ENCODE measurements at places on chromosomes 16 and 17.
A peak's percentile ranks its signal among the peaks of the same experiment; 100 is the strongest.

DNA sequence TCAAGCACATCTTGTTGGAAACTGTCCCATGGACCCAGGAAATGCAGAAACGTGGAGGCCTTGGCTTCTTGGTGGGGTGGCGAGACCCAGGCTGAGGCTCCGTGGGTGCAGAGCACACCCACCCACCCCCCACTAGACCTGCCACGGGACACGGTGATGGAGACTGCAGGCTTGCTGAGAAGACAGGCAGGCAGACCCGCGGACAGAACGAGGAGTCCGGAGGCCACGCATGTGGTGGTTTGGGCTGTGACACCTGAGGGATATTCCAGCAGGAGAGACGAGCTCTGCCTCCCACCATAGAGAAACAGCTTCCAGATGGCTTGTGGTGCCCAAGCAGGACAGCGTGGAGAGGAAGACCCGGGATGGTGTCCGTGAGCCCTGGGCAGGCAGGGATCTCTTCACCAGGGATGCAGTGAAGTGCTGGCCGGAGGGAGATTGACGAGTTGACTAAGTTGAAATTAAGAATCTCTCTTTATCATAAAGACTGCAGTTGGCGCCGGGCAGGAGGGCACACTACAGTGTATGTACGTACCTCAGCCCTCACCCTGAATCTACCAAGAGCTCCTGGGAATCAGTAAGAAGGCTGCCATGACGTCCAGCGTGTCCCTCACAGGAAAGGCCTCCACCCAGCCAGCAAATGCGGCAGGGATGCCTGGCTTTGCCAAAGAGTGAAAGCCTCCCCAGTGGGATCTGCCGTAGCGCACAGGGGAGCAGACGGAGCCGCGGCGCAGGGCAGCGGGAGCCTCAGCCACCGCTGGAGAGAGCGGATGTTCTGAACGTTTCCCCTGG is 8.2 kb downstream of the UBE2I start:
- DNase-seq = no peak

DNA sequence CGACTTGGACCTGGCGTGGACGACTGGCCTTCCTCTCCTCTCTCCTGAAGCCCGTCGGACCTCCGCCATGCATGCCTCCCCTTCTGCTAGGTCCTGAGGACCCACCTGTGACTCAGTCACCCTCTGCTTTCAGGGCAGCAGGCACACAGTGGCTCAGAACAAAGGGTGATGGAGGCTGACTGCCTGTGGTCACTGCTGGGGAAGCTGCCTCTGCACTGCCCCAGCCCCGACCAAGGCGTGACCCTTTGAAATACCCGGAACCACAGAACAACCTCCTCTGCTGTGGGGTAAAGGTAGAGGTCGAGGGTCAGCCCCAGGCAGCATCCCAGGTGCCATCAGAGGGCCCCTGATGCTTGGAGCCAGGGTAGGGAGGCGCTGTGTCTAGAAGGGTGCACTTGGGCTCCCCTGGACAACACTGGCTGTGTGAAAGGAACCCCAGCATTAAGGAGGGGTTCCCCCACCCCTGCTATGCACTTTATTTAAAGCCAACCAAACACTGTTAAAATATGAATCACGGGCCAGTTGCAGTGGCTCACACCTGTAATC is 12.5 kb upstream of the SLC4A1 start:
- DNase-seq = no peak

DNA sequence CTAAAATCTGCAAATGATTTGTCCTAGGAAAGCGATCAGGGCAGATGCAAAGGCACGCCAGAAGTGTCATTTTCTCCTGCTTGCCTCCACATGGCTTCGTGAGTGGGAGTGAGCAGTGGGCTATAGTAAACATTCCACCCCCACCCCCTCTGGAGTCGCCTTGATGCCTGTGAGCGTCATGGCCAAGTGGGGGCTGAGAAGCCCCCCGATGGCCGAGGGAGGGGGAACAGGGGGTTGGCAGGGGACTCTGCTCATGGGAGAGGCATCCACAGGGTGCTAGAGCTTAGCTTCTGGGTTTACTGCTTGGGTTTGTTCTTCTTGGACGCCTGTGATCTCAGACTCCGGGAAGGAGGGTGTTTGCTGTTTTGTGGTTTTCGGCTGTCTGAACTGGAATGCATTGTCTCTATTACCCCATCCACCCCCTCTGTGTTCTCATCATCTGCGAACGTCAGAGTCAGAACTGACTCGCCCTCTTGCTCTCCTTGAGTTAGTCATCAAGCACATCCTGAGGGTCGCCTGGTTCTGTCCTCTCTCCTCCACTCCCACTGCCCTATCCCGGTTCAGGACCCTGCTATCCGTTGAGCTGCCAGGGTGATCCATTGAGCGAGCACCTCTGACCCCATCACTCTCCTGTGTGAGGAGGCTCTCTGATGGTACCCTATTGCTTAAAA is 15.4 kb downstream of the TNS4 start:
- DNase-seq = peak; percentile 6

DNA sequence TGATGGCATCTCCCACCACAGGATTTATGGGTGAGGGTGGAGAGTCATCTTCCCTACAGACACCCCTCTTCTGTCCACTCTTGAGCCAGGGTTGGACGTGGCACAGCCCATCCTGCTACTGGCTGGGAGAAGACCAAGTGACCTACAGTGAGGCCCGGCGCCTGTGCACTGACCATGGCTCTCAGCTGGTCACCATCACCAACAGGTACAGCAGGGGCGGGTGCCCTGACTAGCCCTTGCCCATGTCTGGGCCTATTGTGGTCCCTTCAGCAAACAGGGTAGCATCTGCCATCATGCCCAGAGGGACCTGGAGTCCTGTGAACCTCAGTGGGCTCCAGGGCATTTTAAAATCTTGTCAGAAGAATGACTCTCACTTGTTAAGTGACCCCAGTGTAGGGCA is 48.2 kb downstream of the MRC2 start:
- DNase-seq = no peak

DNA sequence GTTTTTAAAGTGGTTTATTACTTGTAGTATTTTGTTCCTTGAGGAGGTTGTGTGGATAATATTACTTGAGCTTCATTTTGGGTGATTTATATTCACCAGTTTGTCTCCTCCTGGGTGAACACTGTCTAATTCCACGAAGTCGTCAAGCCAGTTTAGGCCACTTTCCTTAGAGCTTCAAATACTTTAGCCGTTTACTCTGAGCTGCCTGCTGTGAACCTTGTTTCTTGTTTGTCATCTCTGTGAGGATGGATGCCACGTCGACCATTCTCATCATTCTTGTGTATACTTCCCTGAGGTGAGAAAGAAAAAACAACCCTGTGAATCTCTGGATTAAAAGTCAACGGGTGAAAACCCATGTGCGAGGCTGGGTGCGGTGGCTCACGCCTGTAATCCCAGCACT is 9.0 kb downstream of the KRT24 start:
- DNase-seq = no peak
